ENCODE measurements at places on chromosomes 5 and 9.

DNA sequence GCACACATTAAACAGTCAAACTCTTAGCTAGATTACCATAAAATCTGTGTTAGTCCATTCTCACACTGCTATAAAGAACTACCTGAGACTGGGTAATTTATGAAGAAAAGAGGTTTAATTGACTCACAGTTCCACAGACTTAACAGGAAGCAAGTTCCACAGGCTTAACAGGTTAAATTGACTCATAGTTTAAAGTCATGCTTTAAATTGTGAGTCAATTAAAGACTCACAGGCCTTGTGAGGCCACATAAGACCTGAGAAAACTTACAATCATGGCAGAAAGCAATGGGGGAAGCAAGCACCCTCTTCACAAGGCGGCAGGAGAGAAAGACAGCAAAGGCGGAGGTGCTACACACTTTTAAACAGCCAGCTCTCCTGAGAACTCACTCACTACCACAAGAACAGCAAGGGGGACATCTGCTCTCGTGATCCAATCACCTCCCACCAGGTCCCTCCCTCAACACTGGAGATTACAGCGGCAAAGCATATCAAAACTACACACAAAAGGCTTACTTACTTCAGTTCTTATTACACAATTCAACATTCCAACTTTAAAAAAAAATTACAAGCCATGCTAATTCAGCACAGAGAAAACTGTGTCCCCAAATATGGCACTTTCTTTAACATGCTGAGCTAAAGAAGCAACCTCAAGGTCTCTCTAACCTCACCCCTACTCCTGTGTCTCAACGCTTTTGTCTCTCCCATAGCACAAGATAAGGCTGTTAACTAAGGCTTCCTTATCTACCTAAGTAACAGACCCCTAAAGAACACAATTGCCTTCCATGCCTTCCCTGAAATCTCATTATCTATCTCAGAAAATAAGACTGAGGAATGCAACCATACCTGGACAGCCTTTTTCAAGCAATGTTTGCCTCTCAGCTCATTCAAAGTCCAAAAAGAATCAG is 805.1 kb downstream of the NR2F1-AS1 start:
- no peak for DNase-seq

GRCh38 chr5:35369965-35370790 is 139.9 kb upstream of the PRLR start:
- no peak for DNase-seq

- DNase-seq = no peak
These were observed 67.9 kb upstream of the SARDH start for GRCh38 chr9:133805876-133806622.

DNA sequence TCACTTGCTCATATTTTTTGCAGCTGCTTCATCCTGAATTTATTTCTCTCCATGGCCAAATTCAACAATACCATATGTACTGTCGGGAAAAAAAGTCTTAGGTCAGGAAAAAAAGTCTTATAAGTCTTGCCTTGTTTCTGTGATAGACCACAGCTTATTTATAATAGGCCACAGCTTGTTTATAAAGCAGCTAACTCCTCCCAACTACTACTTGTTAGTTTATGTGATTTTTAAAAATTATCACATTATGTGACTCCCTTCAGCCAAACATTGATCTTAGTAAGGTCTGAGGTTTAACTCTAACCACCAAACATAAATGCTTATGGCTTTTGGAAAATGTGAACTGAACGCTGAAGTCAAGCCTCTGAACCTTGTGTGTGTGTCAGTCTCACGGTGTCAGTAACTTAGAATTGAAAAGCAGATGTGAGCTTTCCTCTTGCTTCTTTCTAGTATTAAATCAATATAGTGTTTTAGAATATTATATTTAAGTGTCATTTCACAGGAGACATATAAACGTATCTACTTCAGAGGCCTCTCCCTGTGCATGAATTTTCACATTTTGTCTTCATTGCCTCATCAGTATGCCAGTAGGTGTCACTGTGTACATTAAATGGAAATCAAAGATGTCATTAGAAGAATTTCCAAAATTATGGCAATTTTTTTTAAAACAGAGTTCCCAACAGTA is 51.3 kb downstream of the SNX24 start:
- peak; percentile 10 for DNase-seq

DNA sequence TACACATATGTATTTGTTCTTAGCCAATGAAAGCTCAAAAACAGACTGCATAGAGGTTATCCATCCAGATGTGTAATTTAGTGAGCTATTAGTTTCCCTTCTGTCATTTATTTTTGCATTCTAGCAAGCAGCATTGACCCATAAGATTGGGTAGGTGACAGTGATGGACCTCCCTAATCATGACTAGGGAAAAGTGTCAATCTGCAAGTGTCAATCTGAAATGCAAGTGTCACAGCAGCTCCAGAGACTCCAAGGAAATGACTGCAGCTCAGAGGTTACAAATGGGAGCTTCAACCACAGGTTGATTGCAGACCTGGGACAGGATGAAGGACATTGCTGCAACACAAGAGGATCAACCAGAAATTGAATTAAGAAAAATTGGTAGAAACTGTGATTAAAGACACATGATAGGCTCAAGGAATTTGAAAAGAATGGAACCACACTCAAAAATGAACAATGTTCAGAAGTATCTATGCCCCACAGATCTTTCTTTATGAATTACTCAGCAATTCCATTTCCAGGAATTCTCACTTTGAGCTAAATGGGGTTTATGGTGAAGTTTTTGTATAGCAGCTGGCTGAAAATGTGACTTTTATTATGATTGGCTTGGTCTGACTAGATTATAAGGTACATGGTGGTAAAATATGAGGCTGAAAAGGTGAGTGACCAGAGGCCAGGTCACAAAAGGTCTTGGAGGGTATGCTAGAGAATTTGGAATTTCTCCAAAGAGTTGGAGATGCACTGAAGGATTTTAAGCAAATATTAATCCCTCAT is 59.6 kb upstream of the HTR4 start:
- DNase-seq = no peak

GRCh38 chr5:159805021-159805420 is 111.3 kb upstream of the ADRA1B start:
- DNase-seq = no peak

- DNase-seq = no peak
These were observed 2258.8 kb upstream of the WWC1 start for GRCh38 chr5:166032601-166033000.

DNA sequence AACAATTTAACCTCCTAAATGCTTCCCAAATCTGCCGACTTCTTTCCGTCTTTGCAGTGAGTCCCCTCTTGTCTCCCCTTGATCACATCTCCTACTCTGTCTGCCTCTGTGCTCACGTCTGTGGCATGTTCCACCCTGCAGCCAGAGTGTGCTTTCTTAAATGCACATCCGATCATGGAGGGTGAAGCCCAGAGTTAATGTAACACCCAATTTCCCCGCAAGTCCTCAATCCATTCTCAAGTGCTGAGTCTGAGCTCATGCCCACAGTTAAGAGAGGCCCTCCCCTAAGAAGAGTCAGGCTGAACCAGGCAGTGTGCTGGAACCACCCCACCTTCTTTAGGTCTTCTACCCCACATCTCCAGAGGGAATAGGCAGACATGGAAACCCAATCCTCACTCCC is 164.8 kb downstream of the EPB41L4A start:
- DNase-seq = no peak

GRCh38 chr9:118635416-118635815 is 733.8 kb downstream of the BRINP1 start:
- DNase-seq = no peak

GRCh38 chr5:128870373-128870772 is 94.9 kb upstream of the SLC27A6 start:
- DNase-seq = no peak

DNA sequence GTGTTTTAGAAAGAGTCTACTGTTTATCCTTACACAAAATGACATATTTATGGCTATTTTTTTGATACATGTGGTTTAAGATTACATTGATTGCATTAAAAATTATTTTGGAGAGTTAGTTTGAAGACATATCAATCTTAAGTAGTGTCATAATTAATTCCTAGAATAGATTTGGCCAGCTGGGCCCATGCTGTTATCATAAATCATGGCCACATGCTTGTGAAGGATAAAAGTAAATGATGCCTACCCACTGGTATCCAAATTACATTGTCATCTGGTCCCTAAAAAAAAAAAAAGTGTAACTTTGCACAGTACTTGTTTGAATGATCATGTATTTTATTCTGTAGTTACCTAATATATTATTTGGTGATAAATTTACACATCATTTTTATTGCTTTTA is 96.9 kb downstream of the PARP8 start:
- DNase-seq = no peak

DNA sequence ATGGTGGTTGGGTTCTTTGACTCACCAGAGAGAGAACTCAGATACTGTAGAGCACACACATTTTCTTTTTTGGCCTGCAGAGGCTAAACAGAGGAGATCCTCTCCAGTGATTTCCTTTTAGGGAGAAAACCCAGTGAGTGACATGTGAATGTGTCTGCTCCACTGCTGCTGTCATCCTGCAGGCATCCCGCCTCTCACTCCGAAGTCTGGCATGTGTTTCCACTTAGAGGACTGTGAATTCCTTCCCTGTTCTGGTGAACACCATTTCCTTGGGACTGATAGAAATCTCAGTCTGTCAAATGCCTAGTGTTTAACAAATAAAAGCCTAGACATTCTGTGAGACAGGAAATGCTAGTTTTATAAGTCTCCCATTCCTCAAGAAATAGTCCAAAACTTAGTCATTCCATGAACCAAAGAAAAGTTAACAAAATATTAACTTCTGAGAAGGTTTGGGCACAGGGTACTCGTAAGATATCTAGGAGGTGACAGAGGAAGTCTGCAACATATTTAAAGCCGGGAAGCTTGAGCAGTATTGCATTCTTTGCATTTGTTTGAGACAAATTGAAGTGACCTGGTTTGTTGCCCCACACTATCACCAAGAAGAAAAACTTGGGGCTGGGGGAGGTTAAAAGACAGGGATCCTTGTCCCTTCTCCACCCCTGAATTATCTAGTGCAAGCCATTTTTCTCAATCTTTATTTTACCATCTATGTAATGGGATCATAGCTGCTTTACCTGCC is 74.9 kb upstream of the NIPAL4 start:
- DNase-seq = peak; percentile 82

DNA sequence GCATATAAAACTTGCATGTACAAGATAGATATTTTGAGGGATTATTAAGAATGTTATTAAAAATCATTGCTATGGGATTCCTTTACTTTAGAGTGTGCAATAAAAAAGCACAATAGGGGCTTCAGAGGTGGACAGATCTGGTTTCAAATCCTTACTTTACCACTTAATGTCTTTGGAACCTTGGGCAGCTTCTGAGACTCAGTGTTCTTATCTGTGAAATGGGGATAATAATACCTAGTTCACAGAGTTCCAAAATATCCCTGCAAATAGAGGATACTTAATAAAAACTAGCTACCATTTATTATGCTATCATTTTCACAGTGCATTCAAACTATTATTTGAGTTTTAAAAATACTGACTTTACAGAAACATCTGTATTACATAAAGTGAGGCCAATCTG is 23.3 kb upstream of the PANK3 start:
- DNase-seq = no peak

DNA sequence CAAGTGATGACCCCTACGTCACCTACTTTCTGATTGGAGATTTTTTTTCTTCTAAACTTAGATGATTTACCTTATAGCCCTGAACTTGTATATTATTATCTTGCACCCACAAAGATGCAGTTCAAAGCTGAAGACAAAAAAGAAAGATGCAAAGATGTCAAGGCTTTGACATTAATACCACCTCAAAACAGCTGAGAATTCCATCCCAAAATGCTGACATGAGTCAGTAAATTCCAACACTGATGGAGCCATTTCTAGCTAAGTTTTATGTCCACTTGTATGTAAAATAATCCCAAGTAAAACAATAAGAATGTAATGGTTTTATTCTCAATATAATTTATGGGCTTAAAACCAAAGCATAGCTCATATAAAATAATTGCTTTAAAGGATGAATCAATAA is 91.5 kb upstream of the CDH9 start:
- no peak for DNase-seq

DNA sequence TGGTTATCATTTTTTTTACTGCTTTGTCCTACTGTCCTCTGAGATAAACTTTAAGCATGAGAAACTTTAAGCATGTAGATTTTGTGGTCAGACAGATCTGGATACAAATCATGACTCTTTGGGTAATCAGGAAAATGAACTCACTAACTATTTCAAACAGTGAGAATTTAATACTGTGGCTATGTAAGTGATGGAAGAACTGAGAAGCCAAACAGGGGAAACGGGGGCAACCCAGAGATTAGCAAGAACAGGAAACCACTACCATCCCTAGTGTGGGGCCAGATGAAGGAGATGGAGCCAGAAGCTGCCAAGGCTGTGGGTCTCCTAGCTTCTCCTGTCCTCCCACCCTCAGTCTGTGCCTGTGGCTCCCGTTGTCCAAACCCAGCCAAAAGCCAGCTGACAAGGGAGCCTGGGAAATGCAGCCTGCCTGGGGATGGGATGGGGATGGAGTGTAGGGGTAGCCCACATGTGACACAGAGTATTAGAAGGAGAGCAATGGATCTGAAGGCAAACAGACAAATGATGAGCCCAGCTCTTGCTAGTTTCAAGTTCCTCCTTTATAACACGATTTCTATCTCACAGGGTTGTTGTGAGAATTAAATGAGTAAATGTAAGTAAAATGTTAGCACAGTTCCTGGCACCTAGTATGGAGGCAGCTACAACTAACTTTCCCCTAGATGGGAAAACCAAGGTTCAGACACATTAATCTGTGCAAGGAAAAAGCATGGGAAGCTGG is 27.7 kb upstream of the CDC23 start:
- no peak for DNase-seq

GRCh38 chr9:133686642-133687575 is 50.7 kb downstream of the DBH start:
- DNase-seq = no peak

DNA sequence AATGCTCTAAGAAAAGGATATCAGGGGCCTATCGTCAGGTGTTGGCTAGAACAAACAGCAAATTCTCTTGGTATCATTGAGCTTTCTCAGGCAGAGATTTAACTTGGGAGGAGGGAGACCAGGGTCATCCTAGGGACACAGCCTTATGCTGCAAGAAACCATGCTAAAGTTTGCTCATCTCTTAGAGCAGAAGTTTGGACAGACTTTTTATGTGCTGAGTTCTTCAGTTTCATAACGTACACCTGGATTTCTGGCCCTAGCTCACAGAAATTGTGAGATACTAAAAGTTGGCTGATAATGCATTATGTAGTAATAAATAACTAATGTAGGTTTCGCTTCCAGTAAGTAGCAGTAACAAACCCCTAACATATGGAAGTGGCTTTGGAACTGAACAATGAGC is 1359.8 kb upstream of the CDH9 start:
- DNase-seq = no peak

DNA sequence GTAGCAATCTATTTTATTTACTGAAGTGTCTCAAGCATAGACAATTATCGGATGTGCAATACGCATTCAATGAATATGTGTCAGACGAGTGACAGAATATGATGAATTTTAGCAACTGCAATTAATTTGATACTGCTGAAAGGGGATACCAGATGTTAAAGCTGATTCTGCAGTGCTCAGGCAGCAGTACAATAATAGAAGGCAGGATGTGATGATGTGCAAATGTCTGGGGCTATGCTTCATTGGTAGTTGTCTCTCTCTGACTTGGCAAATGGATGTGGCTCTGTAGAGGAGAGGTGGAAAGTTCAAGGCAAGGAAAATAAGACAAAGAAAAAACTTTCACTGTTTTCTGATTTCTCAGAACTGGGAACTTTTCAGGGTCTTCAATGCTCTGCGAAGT is 721.2 kb downstream of the CDH18 start:
- DNase-seq = no peak

Measured in HTR-8/SVneo (cell line).